ENCODE measurements at places on chromosomes 2 and 18. TPM values are rescaled to one million over a fixed set of nuclear protein-coding genes. Genes with fewer than 3 reads are reported as not detected.

Gene GALNT5
- total RNA-seq, result not detected

DNA sequence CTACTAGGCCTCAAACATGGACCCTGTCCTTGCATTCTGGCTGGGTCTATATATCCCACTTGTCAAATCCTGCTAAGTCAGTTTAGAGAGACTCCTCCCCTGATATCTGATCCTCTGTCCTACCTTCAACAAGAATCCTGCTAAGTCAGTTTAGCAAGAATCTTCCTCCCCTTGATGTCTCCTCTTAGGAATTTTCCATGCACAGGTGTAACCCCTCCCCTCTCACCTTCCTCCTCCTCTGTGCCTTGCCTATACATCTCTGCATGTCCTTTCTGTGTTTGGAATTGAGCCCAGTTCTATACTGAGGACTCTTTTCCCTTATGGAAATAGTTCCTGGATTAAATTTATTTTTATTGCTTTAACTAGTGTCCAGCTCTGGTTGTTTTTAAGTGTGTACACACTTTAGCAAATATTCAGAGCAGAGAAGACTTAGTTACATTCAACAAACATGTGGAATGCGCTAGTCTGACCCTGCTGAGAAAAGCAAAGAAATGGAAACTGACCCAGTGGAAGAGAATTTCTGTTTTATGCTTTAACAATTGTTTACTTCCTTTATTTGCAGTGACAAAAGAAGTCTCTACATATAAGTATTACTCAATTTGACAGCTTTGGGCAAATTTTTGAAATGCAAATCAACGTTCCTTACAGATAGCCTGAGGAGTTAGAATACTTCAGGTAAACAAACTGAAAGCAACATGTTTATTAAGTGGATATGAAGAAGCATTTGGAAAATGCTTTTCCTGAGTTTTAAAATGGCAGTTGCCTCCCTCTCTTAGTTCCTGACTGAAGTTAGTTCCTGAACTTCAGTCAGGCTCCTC is 80.6 kb downstream of the RIT2 start:
- DNase-seq, result no peak

GRCh38 chr2:125567100-125567499 is 1088.9 kb upstream of the GYPC start:
- no peak for DNase-seq

DNA sequence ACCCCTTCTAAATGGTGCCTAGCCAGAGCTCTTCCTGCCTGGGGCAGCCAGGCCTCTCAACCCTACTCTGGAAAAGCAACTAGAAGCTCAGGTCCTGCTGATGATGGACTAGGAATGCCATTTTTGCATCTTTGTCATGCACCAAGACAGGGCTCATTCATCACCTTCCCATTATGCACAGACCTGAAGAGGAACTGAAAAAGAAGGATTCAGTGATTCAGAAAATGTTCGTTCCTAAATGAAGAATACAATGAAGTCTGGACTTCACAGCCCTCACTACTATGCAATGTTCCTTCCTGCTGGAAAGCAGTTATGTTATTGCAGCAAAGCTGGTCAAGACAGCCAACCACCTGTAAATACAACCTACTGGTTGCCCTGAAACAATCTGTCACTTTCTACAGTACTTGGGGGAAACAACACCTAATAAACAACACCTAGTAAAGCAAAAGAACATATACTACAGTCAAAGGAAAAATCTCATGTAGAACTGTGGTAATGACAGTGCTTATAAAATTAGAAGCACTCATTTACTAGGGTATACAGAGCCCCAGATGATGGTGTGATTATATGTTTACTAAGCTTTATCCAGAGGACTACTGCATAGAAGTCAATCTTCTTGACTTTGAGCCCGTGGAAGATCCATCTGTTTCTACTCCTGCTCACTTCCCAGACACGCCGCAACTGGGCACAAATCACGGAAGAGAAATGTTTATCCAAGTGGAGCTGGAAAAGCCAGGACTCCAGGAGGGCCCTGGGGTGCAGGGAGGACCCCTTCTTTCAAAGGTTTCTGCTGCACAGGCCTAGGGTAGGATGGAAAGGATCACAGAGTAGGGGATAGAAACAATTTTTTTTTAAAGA is 103.1 kb upstream of the THOC1 start:
- no peak for DNase-seq

Measured in MCF 10A (cell line).